A673 (cell line): ENCODE measurements at places on chromosomes 7 and 10.

- no peak for DNase-seq
These were observed 457 bp downstream of the PLOD3 start for GRCh38 chr7:101216860-101217387.

- no peak for DNase-seq
These were observed 3.0 kb downstream of the ZYX start for GRCh38 chr7:143384148-143384547.

- DNase-seq, result no peak
These were observed 99.7 kb downstream of the BMPR1A start for GRCh38 chr10:86856156-86856555.

- no peak for DNase-seq
These were observed 127.5 kb downstream of the CUBN start for GRCh38 chr10:17001961-17002749.
